ENCODE measurements at places on chromosomes 1 and 21. TPM values are rescaled to one million over a fixed set of nuclear protein-coding genes. Genes with fewer than 3 reads are reported as not detected.

Gene GPATCH2
- total RNA-seq, result 26.2 TPM

Gene SPRR2A
- total RNA-seq, result not detected

DNA sequence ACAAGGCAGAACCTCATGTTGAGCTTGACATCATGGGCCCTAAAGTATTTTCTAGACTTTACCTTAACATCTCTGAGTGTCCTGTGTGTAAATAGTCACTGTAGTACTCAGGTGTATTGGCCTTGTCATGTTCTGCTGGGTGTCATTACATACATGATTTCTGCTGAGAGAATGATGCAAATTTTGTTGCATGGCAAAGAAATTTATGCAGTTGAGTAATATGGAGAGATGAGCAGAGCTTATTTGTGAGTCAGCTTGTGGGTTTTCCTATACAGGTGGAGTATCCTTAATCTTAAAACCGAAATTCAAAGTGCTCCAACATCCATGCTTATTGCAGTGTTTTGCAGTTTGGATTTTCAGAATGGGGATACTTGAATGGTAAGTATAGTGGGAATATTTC is 36.6 kb downstream of the RGL1 start:
- DNase-seq, result no peak

- DNase-seq, result peak; percentile 73
These were observed 112.9 kb upstream of the WARS2 start for GRCh38 chr1:119253366-119253765.

GRCh38 chr1:29368936-29369932 is 132.9 kb downstream of the PTPRU start:
- DNase-seq, result peak; percentile 42

DNA sequence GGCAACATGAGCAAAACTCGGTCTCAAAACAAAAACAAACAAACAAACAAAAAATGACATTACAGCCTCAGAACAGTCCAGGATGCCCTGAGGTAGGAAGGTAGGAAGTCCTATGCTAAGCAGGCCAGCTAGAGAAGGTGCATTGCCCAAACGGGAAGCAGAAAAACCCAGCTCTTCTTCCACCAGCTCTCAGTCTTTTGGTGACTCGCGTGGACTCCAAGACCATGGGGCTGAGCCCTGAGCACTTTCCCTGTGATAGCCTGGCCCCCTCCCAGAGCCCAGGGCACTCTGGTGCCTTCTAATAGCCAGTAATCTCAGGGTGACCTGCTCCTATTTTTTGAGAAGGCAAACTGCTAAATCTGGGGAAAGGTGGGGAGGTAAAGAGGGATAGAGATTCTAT is 16.1 kb downstream of the PHLDA3 start:
- DNase-seq, result no peak

DNA sequence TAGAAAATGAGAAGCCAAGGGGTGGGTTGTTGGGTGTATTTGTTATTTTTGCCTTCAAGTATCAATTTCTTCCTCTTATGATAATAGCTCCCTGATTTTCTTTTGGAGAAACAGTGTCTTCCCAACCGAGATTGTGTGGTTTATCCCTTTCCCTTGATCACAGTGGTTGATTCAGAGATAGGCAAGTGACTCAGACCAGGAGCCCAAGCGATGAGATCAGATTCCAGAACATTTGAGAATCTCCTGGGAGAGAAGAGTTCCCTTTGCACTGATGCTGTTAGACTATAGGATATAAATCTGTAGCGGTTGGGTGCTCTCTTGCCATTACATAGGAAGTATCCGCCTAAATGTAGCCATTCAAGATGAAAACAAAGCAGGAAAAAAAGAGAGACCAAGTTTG is 90.1 kb upstream of the WDR26 start:
- DNase-seq, result peak; percentile 82

Gene LCE1B
- total RNA-seq, result not detected

DNA sequence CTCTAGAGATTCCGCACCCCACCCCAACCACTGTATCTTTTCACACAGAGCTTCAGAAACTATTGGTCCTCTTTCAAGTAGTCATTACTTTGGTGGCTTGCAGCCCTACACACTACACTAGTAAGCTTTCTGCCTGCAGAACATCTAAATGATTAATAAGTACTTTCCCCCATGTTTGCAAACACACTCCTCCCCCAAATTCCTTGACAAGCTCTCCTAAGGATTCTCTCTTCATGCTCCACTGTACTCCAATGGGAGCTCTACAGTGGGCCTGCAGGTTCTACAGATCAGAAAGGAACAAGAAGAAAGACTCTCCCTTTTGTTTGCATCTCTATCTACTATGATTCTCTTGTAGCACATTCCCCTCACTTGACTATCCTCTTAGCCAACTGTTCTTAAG is 16.3 kb upstream of the NUF2 start:
- DNase-seq, result no peak

DNA sequence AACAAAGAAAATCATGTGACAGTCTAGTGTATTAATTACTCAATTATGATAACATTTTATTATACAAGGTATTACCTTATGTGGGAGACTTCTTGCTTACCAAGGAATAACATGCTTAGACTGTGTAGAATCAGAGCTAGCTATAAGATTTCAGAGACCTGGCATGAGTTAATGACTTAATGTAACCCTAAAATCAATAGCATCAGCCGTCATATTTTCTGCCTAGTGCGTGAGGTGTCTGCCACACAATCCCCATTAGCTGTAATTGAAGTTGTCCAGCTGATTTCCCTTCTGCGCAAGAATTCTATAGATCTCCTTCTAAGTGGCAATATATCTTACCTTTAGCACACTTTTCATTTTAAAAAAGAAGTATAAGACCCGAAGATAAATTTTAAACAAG is 28.8 kb downstream of the CHODL start:
- no peak for DNase-seq

Gene COL9A2
- 0.36 TPM for total RNA-seq

DNA sequence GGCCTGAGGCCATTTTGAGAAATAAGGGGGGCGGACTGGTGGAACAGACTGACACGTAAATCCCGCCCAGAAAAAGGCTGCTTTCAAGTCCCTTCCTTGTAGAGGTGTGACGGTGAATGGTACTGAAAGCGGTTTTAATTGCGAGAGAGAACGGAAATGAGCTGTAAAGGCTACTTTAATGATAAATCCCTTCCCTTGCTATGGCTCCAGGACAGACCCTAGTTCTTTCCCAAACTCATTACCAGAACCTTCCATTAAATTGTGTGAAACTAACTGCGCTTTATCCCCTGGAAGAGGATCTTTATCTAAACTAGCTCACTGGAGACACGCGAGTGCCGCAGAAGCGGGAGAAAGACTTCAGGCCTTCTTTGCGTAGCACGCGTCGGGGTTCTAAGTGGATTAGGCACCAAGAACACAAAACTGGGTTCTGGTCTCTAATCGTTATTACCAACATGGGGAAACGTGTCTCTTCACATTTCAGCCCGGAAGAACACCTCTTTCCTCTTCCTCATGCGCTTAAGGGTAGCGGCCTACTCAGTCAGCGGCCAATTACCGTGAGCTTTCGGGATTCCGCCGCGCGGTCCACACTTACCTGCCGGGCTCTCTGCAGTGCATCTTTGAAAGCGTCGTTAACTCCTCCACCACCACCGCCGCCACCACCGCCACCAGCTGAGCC is 441 bp downstream of the FUBP1 start:
- peak; percentile 69 for DNase-seq

DNA sequence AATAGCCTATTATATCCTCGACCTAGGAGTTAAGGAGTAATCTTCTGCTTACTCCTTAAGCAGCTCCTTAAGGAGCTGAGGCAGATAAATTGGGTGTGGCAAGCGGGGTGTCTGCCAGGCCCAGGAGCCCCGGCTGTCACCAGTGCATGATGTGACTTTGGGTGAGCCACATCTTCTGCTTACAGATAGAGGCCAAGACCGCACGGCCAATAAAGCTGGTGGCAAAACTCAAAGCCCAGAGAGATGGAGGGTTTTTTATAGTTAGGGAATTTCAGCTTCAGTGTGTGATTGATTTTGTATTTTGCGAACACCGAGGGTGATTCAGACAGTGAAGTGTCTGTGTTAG is 9.8 kb downstream of the MX2 start:
- no peak for DNase-seq

Gene OR2L3
- total RNA-seq, result not detected

GRCh38 chr1:219999821-220000220 is 46.5 kb downstream of the EPRS1 start:
- no peak for DNase-seq

Gene HAO2
- total RNA-seq, result not detected

Gene EFNA1
- total RNA-seq, result 0.88 TPM

- DNase-seq, result no peak
These were observed 326.8 kb downstream of the PTPRU start for GRCh38 chr1:29563092-29563491.

- DNase-seq, result peak; percentile 74
These were observed 788 bp upstream of the TXNIP start for GRCh38 chr1:145997016-145997717.

GRCh38 chr1:18572022-18572880 is 58.4 kb upstream of the PAX7 start:
- DNase-seq, result no peak

DNA sequence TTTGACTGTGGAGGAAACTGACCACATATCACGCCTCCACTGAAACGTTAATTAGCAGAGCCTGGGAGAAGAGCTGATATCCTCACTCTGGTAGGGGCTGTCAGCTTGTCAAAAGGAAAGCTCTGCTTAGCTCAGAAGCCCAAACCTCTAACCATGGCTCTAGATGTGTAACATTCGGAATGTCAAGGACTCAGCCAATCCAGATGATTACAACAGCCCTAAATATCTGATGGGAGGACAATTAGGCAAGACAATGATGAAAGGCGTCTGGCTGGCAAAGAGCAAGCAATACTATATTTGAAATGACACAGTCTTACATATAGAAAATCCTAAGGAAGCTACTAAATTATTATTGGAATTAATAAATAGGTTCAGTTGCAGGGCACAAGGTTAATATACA is 45.7 kb upstream of the COX20 start:
- DNase-seq, result peak; percentile 19

Gene OR2T5
- not detected for total RNA-seq

Gene SEMA4A
- 1.5 TPM for total RNA-seq

- peak; percentile 82 for DNase-seq
These were observed 18.9 kb downstream of the LHX4 start for GRCh38 chr1:180248731-180249681.

GRCh38 chr1:55955016-55955621 is 624.2 kb downstream of the PLPP3 start:
- peak; percentile 58 for DNase-seq

GRCh38 chr1:153434746-153435455 is 18.6 kb downstream of the S100A7A start:
- no peak for DNase-seq

- no peak for DNase-seq
These were observed 271.1 kb downstream of the PTPRC start for GRCh38 chr1:198909973-198910372.

- DNase-seq, result no peak
These were observed 53.9 kb upstream of the ASPM start for GRCh38 chr1:197200272-197200899.

Gene KRTAP19-1
- total RNA-seq, result not detected

- DNase-seq, result no peak
These were observed 91.6 kb downstream of the RGL1 start for GRCh38 chr1:183896466-183897048.

GRCh38 chr1:107795441-107795840 is 169.5 kb downstream of the VAV3 start:
- DNase-seq, result no peak

DNA sequence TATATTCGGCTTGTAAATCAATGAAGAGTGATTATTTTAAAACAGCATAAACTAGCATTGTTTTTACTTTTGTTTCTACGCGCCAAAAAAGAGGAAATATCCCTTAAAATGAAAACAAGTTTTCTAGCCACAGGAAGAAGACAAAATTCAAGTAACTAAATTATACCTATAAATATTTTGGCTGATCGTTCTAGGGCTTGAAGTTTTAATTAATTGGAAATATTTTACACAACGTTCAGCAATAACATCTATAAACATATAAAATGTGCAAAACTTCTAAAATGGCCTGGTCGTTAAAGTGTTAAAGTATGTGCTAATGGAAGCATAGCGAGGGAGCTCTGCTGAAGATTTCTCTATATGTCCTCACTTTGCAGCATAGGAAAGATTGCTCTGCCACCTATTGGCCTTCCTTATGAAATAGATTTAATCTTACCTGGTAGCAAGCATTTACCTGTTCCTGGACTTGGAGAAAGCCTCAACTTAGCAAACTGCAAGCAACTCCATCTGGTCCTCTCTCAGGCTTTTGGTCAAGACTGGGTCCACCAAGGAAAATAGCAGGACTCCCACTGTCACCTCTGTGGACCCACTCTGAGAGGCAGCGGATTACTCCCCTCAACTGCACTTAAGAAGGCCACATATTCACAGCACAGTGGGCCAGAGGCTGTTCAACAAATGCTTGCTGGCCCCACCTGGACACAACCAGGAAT is 351.3 kb upstream of the RUNX1 start:
- DNase-seq, result peak; percentile 37

Gene NBPF6
- total RNA-seq, result 0.36 TPM

Gene PWP2
- total RNA-seq, result 2.7 TPM

GRCh38 chr1:53964109-53964508 is 18.0 kb downstream of the LRRC42 start:
- peak; percentile 62 for DNase-seq

Gene APP
- total RNA-seq, result 373 TPM

Gene ESPN
- total RNA-seq, result not detected

- no peak for DNase-seq
These were observed 18.7 kb upstream of the RAP1A start for GRCh38 chr1:111600886-111601386.

Gene DAB1
- total RNA-seq, result not detected

Gene OR14K1
- 0.36 TPM for total RNA-seq

- DNase-seq, result peak; percentile 75
These were observed 15.0 kb downstream of the HLX start for GRCh38 chr1:220894025-220894923.

Gene EFCAB7
- total RNA-seq, result 13.6 TPM

DNA sequence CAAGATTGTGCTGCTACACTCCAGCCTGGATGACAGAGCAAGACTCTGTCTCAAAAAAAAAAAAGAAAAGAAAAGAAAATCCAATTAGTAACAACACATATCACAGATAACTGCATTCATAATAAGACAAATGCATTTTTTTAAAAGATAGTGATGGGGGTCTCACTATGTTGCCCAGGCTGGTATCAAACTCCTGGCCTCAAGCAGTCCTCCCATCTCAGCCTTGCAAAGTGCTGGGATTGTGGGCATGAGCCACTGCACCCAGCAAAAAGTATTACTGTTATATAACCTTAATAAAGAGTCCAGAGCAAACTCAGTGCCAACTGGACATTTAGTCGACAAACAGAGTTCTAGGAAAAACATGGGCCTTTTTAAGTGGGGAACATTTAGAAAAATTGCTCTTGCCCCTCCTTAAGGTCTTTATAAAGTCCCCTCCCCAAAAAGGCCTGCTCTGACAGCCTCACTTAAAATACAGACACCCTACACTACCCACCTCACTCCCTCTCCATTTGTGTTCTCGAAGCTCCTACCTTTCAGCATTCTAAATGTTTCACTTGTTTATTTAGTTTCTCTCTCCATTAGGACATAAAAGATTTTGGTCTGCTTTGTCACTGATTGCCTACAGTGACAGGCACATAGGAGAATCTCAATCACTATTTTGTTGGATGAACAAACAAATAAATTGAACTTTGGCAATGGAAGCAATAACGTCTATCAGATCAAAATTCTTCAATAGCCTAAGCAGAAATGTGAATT is 7.5 kb downstream of the ABCB10 start:
- no peak for DNase-seq

- DNase-seq, result no peak
These were observed 102.0 kb upstream of the USP25 start for GRCh38 chr21:15627823-15628222.

Gene NPHS2
- not detected for total RNA-seq

GRCh38 chr1:236808005-236808404 is 12.9 kb downstream of the MTR start:
- DNase-seq, result no peak
